ENCODE measurements at places on chromosomes 2 and 18.

DNA sequence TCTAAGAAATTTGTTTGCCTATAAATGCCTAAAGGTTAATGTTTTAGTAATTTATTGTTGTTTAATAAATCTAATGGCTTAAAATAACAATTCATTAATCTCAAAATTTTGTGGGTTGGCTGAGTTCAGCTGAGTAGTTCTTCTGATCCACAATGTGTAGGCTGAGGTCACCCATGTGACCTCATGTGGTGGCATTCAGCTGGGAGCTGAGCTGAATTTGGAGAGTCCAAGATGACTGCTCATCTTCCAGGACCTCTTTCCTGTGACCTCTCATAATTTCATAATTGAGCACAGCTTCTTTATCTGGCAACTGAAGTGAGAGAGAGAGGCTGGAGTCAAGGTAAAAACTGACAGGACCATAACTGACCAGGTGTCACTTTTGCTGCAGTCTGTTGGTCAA lies 132.4 kb downstream of the TXNL1 start:
- DNase-seq, result no peak

GRCh38 chr2:3644246-3644525 lies 13.8 kb upstream of the ALLC start:
- no peak for DNase-seq

DNA sequence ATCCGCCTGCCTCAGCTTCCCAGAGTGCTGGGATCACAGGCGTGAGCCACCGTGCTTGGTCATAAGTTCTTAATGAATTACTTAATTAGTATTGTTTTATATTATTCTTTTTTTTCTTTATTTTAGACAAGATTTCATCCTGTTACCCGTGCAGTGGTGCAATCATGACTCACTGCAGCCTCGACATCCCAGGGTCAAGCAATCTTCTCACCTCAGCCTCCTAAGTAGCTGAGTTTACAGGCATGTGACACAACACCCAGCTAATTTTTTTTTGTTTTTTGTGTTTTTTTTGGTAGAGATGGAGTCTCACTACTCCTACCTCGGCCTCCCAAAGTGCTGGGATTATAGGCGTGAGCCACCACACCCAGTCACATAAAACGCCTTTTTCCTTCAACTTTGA lies 17.3 kb downstream of the C2orf42 start:
- no peak for DNase-seq

GRCh38 chr2:120294008-120294340 lies 41.3 kb downstream of the RALB start:
- DNase-seq, result no peak

DNA sequence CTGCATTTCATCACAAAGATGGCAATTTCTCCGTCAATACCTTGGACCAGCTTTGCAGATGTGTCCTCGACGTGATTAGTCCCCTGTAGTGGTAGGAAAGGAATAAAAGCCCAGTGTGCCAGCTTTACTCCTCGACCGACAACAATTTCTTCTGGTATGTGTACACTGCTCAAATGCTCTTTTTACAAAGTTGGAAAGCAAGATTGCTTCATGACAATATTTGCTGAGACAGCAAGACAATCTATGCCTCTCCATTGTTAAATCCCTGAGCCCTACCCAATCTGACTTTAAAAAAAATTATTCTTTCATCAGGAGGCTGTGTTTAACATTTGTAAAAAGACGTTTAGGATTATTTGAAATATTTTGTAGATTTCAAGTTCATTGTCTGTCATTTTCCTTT lies 27.6 kb upstream of the ZEB2 start:
- no peak for DNase-seq

DNA sequence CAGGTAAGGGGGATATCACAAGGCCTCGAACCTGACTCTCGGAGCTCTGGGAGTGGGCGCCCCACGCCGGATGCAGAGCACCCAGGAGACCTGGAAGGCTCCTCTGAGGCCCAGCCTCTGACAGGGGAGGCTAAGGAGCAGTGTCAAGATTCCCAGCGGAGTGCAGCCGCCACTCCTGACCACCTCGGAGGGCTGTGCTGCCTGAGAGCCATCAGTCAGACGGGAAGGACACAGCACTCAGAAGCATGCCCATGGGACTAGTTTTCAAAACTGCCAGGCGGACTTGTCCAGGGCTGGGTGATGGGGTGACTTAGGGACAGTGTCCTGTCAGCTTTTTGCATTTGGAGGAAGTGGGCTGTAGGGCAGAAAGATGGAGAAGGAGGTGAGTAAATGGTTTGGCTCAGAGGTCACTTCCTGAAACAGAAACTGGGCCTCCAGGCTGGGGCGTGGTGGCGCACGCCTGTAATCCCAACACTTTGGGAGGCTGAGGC lies 34.6 kb upstream of the B3GNT7 start:
- no peak for DNase-seq

DNA sequence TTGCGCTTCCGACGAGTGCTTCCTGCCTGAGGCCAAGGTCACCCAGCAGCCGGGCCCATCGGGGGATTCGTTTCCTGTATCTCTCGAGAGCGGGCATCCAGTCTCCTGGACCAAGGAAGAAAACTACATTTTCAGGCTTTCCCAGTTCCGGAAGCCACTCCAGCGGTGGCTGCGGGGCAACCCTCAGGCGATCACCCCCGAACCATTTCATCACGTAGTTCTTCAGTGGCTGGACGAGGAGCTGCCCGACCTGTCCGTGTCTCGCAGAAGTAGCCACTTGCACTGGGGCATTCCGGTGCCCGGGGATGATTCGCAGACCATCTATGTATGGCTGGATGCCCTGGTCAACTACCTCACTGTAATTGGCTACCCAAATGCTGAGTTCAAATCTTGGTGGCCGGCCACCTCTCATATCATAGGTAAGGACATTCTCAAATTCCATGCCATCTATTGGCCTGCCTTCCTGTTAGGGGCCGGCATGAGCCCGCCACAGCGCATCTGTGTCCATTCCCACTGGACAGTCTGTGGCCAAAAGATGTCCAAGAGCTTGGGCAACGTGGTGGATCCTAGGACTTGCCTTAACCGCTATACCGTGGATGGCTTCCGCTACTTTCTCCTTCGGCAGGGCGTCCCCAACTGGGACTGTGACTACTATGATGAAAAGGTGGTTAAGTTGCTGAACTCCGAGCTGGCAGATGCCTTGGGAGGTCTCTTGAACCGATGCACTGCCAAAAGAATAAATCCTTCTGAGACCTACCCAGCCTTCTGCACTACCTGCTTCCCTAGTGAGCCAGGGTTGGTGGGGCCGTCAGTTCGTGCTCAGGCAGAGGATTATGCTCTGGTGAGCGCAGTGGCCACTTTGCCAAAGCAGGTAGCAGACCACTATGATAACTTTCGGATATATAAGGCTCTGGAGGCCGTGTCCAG lies 1.0 kb downstream of the MARS2 start:
- peak; percentile 43 for DNase-seq

GRCh38 chr2:151401149-151401548 lies 8.6 kb upstream of the RIF1 start:
- DNase-seq, result no peak

DNA sequence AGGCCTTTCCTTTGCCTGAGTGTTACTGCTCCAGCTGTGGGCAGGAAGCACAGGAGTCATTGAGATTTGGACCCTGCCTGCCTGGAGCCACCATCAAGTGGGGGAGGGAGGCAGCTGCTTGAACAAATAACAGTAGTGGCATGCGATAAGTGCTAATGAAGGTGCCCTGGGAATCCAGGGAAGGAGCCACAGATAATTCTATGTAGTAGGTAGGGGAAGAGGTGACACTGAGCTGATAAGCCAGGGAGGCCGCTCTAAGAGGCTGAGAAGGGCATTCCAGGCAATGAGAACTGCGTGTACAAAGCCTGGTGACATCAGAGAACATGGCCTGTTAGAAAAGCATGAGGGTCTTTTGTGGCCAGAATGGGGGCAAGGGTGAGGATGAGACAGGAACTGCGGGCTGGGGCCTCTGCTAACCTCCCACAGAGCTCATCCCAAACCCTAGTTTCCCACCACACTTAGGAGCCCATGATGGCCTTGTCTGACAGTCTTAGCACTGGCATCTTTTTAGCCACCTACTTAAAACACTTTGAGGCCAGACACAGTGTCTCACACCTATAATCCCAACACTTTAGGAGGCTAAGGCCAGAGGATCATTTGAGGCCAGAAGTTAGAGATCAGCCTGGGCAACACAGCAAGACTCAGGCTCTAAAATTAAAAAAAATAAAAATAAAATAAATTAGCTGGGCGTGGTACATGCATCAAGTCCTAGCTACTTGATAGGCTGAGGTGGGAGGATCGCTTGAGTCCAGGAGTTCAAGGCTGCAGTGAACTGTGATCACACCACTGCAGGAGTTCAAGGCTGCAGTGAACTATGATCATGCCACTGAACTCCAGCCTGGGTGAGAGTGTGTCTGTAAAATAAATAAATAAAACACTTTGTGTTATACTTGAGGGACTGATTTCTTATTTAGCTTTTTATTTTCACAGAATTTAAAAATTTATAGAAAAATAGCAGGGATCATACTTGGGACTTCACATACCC lies 58.9 kb downstream of the TET3 start:
- no peak for DNase-seq

DNA sequence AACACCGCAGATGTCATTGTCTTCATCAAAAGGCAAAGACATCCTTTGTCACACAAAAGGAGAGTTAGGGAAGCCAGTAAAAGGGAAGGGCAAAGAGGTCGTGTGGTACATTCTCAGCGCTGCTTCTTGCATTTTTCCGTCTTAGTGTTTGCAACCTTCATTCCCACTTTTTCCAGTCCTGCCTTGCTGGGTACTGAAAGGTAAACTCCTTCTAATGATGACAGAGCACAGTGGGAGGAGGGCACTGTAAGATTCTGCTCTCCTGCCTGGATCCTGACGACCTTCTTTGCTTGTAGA lies 424.3 kb upstream of the MEX3C start:
- DNase-seq, result no peak

GRCh38 chr18:79553696-79554095 lies 125.9 kb upstream of the CTDP1 start:
- DNase-seq, result no peak

GRCh38 chr2:173446722-173447121 lies 92.0 kb downstream of the CDCA7 start:
- DNase-seq, result no peak

DNA sequence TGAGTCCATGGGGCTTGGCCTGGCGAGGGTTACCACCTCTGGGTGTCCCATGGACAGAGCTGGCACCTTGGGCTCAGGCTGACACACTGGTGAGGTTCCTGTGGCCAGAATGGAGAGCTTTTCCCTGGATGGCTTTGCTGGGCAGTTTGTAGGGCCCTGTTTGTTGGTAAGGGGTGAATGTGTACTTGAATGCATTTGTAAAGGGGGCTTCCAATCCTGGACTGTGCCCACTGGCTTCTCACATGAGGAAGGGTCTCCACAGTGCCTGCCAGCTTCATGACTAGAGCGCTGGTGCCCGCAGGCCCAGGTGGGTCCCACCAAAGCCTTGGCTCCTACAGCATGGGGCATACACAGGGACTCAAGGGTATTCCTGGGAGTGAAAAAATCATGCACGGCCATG lies 103.5 kb upstream of the SIX2 start:
- DNase-seq, result no peak

GRCh38 chr2:241534701-241535375 lies 23.7 kb upstream of the BOK start:
- no peak for DNase-seq

DNA sequence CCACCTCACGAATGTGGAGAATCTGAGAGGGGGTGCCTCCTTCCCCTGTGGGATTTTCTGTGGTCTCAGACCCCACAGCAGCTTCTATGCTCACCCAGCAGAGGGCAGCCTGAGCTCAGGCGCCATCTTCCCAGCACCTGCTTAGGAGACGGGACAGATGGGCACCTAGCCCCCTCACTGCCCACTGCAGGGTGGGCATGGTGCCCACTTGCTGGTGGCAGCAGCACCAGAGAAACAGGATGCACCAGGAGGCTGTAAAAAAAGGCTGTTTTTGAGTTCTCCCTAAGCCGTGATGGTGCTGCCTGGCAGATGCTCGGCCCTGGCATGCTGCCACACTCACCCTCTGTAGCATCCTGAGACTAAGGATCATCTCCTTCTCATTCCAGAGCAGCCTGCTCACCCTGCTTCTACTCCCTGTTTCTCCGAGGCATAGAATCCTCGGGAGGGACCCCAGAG lies 19.1 kb upstream of the SLC20A1 start:
- peak; percentile 56 for DNase-seq

DNA sequence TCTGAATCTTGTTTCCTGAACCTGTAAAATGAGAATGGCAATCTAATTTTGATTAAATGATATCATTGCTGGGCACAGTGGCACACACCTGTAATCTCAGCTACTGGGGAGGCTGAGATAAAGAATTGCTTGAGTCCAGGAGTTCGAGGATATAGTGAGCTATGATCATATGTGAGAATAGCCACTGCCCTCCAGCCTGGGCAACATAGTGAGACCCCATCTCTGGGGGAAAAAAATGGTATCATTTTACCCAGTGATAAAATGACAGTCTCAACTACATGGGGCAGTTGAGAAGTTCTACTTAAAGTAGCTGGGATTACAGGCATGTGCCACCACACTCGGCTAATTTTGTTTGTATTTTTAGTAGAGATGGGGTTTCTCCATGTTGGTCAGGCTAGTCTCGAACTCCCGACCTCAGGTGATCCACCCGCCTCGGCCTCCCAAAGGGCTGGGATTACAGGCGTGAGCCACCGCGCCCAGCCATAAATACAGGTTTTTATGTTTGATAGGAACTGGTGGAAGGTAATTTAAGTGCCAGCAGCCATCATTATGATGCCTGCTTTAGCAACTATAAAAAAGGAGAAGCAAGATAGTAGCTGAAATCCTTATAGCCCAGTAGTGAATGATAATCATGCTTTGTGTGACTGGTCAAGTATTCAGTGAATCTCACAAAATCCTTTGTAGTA lies 17.0 kb downstream of the BZW1 start:
- peak; percentile 27 for DNase-seq

GRCh38 chr2:38178556-38179419 lies 102.8 kb upstream of the CYP1B1 start:
- no peak for DNase-seq

GRCh38 chr18:3604498-3605408 lies 154.8 kb downstream of the TGIF1 start:
- DNase-seq, result no peak

- no peak for DNase-seq
Observed at GRCh38 chr2:138712212-138712979, 67.8 kb downstream of the NXPH2 start.

GRCh38 chr2:108565778-108566375 lies 31.6 kb downstream of the LIMS1 start:
- DNase-seq, result no peak

GRCh38 chr2:32760628-32761027 lies 132.8 kb downstream of the TTC27 start:
- DNase-seq, result no peak

- DNase-seq, result no peak
Observed at GRCh38 chr2:165562233-165562632, 92.7 kb downstream of the CSRNP3 start.
